ENCODE measurements at places on chromosomes 1 and 21. TPM values are rescaled to one million over a fixed set of nuclear protein-coding genes. Genes with fewer than 3 reads are reported as not detected.
A peak's percentile ranks its signal among the peaks of the same experiment; 100 is the strongest.

- peaks cover 14% of the 10 kb centered on the region for H3K4me1 ChIP-seq
- no peak for DNase-seq
- no peak overlapping the region for H3K4me3 ChIP-seq
- H3K27me3 ChIP-seq, result no peaks in the 10 kb centered on the region
- no peak overlapping the region for H3K27ac ChIP-seq
Observed at GRCh38 chr1:210448297-210448892, 119.7 kb downstream of the HHAT start.

GRCh38 chr21:20443558-20444155 lies 554.6 kb upstream of the NCAM2 start:
- no peak for DNase-seq
- no peaks in the 10 kb centered on the region for H3K36me3 ChIP-seq
- no peaks in the 10 kb centered on the region for H3K27me3 ChIP-seq
- H3K4me3 ChIP-seq, result no peak overlapping the region

IL10RB gene
- 36.4 TPM for total RNA-seq

- H3K4me3 ChIP-seq, result no peak overlapping the region
- H3K27ac ChIP-seq, result no peak overlapping the region
- H3K27me3 ChIP-seq, result no peaks in the 10 kb centered on the region
- H3K36me3 ChIP-seq, result no peaks in the 10 kb centered on the region
Observed at GRCh38 chr1:88016947-88017346, 667.1 kb upstream of the PKN2 start.

GRCh38 chr1:11352816-11353799 lies 80.1 kb downstream of the UBIAD1 start:
- no peak overlapping the region for H3K27ac ChIP-seq
- no peaks in the 10 kb centered on the region for H3K36me3 ChIP-seq
- H3K4me3 ChIP-seq, result no peak overlapping the region
- DNase-seq, result no peak
- no peaks in the 10 kb centered on the region for H3K27me3 ChIP-seq

DNA sequence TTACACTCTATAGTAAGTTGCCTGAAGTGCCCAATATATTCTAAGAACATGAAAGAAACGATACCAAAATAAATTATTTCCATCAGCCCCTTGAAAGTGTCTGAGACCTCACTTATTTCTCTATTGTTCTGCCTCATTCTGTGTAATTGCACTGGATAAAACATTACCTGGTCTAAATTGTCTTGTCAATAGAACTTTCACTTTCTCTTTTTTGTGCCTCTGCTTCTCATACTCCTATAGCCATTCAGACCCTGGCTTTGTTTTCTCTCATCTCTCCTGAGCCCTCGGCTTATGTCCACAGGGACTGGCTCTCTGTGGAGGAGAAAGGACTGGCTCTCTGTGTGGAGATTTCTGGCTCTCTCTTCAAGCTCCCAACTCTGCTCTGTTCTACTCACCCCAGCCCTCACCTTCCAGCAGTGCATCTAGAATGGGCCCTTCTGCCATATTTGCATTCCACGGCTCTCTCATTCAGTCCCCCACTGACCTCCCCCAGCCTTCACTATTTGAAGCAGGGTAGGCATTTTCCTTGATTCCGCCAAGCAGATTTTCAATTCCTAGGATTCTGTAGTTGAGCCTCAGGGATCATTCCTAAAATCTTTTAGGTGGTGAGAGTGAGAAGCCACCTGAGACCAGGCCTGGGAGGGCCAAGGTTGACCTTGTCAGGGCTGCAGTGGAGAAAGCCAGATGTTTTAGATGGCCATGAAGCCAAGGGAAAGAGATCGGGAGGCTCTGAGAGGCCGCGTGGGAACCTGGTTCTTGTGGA lies 15.9 kb upstream of the GALNT2 start:
- no peaks in the 10 kb centered on the region for H3K4me1 ChIP-seq
- H3K27me3 ChIP-seq, result no peaks in the 10 kb centered on the region
- no peak for DNase-seq
- no peak overlapping the region for H3K27ac ChIP-seq
- H3K4me3 ChIP-seq, result no peak overlapping the region

DNA sequence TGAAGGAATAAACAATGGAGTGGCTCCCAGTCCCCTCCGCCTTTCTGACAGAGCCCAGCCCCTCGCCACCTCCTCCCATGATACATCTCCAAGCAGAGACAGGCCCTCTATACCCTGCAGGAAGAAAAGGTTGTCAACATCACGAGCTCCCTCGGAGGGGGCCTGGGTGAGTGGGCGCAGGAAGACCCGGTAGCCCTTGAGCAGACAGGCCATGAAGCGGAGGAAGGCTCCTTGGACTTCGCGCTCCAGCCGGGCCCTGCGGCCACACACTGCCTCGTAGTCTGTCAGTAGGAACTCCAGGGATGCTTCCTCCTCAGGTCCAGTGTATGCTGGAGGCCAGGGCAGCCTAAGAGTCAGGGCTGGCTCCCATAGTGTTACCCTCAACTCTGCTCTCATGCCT lies 7.0 kb downstream of the DENND4B start:
- no peak overlapping the region for H3K4me3 ChIP-seq
- H3K4me1 ChIP-seq, result peaks cover 24% of the 10 kb centered on the region
- DNase-seq, result no peak
- H3K27ac ChIP-seq, result no peak overlapping the region
- peaks cover 79% of the 10 kb centered on the region for H3K36me3 ChIP-seq

DNA sequence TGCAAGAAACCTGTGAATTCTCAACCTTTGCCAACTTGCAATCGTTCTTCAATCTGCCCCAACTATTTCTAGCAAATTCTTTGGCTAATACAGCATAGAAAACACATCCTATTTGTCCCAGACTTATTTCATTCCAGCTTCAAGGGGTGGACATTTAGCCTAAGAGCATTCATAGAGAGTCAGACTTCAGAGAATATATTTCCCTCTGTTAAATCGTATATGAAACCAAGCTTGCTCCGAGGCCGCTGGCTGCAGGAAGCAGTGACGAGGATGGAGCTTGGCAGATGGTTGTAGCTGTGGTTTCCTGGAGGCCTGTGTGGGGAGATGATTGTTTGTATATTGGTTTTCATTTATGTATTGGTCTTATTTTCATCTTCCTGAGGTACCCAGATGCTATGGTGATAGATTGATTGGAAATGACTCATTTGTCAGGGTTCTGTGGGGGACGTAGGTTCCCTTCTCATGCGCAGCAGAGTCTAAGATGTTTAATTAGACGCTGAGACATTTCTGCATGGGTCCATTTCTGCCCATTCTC lies 26.1 kb downstream of the MAN1C1 start:
- peak; percentile 86 for DNase-seq
- H3K27ac ChIP-seq, result peak overlapping the region; percentile 54
- H3K27me3 ChIP-seq, result no peaks in the 10 kb centered on the region
- H3K4me3 ChIP-seq, result peak overlapping the region; percentile 16

- H3K27me3 ChIP-seq, result no peaks in the 10 kb centered on the region
- H3K4me1 ChIP-seq, result no peaks in the 10 kb centered on the region
- no peak for DNase-seq
- H3K36me3 ChIP-seq, result no peaks in the 10 kb centered on the region
Observed at GRCh38 chr1:47753808-47754207, 243.4 kb downstream of the TRABD2B start.

DNA sequence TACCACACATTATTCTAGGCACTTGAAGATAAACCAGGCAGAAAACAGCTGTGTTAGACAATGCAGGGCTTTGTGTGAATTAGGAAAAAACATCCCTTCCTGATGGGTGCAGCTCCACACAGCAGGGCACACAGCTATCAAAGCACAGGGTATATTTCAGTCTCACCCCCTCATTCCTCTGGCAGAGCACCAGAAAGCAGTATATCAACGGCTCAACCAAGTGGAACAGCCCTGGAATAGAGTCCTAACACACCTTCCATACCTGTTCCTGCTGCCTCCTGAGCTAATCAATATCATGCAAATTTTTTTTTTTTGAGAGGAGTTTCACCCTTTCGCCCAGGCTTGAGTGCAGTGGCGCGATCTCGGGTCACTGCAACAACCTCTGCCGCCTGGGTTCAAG lies 32.1 kb downstream of the LYST start:
- no peaks in the 10 kb centered on the region for H3K4me1 ChIP-seq
- no peaks in the 10 kb centered on the region for H3K27me3 ChIP-seq
- no peaks in the 10 kb centered on the region for H3K36me3 ChIP-seq
- DNase-seq, result no peak

ACTN2 gene
- total RNA-seq, result not detected

DNA sequence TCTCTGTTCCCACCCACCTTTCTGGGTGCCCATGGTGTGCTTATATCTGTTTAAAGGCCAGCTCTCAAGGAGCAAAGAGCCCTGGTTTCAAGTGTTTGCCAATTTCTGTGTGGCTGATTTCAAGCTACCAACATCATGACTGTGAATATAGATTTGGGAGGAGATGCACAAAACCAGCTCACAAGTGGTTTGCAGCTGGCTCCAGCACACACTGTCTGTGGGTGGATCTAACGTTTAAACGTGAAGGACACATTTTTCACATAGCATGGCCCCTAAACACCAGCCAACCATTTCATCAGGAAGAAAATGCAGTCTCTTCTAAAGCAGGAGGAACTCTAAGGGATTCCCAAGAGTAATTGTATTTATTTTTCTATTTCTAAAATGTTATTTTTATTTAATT lies 65.2 kb downstream of the FCRL5 start:
- no peaks in the 10 kb centered on the region for H3K4me1 ChIP-seq
- H3K27ac ChIP-seq, result no peak overlapping the region
- DNase-seq, result no peak
- no peak overlapping the region for H3K4me3 ChIP-seq
- no peaks in the 10 kb centered on the region for H3K36me3 ChIP-seq
- no peaks in the 10 kb centered on the region for H3K27me3 ChIP-seq

GRCh38 chr1:212721388-212722247 lies 22.0 kb upstream of the BATF3 start:
- no peak for DNase-seq
- H3K4me1 ChIP-seq, result peaks cover 19% of the 10 kb centered on the region
- H3K4me3 ChIP-seq, result no peak overlapping the region
- H3K27me3 ChIP-seq, result no peaks in the 10 kb centered on the region
- H3K36me3 ChIP-seq, result no peaks in the 10 kb centered on the region
- H3K27ac ChIP-seq, result no peak overlapping the region

DNA sequence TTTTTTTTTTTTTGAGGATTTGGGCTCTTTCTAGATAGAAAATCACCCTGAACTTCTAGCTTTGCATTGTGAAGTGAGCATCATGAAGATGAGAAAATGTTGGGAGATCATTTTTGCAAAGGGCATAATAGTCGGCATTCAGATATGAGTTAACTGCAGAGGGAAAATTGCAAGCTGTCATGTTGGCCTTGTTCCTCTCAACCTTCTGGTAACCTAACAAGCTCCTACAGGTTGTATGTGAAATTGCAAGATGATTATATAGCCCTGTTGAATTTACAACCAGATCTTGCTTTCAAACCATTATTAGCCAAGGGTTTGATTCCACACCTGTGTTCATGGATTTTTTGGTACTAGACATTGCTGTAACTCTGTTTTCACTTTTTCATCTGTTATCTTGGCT lies 2.2 kb downstream of the ELOA start:
- peaks cover 5% of the 10 kb centered on the region for H3K36me3 ChIP-seq
- H3K4me1 ChIP-seq, result peaks cover 56% of the 10 kb centered on the region
- H3K27me3 ChIP-seq, result no peaks in the 10 kb centered on the region
- H3K4me3 ChIP-seq, result no peak overlapping the region
- DNase-seq, result peak; percentile 24

GRCh38 chr1:62401034-62401760 lies 35.7 kb upstream of the USP1 start:
- no peaks in the 10 kb centered on the region for H3K4me1 ChIP-seq
- no peaks in the 10 kb centered on the region for H3K36me3 ChIP-seq
- no peaks in the 10 kb centered on the region for H3K27me3 ChIP-seq
- DNase-seq, result no peak

DNA sequence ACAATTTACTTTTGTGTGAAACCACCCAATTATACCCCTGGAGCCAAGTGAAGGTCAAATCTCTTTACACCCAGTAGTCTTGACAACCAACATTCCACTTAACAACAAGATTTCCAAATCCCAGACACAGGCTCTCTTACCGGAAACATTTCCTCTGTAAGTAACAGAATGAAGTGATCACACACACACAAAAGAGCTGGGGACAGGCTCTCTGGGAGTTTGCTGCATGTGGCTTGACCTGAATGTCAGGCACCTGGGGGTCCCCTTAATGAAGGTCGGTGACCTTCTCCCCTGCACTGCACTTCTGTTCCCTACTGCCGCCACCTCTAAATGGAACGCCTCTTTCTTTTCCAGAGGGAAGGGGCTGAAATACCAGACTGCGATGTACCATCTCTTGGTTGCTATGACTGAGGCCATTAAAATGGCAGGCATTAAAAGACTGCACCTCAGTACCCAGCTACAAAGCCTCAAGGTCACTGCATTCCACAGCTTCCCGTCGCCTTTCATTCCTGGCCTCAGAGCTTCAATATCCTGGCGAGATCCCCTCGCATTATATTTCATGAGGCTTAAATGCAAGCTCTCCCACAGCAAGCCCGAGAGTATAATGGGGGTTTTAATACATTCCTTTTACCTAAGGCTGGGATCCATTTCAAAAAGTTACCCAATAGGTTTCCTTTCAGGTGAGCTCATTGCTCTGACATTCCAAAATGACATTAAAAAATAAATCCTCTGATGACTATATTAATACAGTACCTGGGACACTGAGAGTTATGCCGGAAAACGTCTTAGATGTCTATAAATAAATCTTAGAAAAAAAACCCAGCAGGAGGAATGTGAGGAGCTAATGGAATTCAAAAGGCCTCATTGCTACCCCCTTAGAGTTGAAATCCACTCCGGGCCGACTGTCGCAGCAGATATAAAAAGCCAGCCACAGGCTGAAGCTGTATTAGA lies 90.9 kb upstream of the DIRAS3 start:
- no peak overlapping the region for H3K27ac ChIP-seq
- no peaks in the 10 kb centered on the region for H3K36me3 ChIP-seq
- H3K4me1 ChIP-seq, result no peaks in the 10 kb centered on the region
- no peak for DNase-seq
- H3K4me3 ChIP-seq, result no peak overlapping the region

- H3K4me1 ChIP-seq, result no peaks in the 10 kb centered on the region
- H3K4me3 ChIP-seq, result no peak overlapping the region
- H3K27me3 ChIP-seq, result no peaks in the 10 kb centered on the region
- no peak overlapping the region for H3K27ac ChIP-seq
- DNase-seq, result no peak
Observed at GRCh38 chr1:210669951-210670350, 341.2 kb downstream of the HHAT start.

FOXD3 gene
- total RNA-seq, result not detected
